ENCODE measurements at places on chromosomes 6 and 20. TPM values are rescaled to one million over a fixed set of nuclear protein-coding genes. Genes with fewer than 3 reads are reported as not detected.

GRCh38 chr6:164085091-164086075, 670.9 kb downstream of the QKI start:
- no peaks in the 10 kb centered on the region for H3K27me3 ChIP-seq
- no peak for DNase-seq
- no peak overlapping the region for H3K4me3 ChIP-seq
- no peaks in the 10 kb centered on the region for H3K36me3 ChIP-seq

DNA sequence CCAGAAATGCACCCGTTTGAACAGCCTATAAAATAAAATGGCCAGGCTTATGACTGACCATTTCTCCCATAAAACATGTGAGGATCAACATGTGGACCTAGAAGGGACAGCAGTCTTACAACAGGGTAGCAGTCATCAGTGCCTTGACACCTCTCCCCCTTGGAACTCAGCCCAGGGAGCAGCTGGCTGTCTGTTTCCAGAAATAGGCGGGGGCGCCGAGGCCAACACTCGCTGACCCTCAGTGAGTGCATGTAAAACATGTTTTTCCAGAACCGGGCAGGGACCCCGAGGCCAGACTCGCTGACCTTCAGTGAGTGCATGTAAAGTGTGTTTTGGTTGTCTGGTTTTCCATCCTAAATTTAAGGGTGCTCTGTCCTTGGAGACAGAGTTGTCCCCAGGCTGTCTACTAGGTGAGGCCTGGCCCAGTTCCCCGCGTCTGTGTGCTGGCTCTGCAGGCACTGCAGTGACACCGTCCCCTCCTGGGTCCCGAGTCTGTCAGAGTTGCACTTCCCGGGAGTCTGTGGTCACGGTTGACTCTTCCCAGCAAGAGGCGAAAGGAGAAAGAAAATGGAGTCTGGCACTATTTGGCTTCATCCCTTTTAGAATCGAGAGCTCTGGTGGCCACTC, 19.8 kb upstream of the ADRM1 start:
- H3K36me3 ChIP-seq = no peaks in the 10 kb centered on the region
- no peak overlapping the region for H3K27ac ChIP-seq
- H3K27me3 ChIP-seq = no peaks in the 10 kb centered on the region
- DNase-seq = no peak

DNA sequence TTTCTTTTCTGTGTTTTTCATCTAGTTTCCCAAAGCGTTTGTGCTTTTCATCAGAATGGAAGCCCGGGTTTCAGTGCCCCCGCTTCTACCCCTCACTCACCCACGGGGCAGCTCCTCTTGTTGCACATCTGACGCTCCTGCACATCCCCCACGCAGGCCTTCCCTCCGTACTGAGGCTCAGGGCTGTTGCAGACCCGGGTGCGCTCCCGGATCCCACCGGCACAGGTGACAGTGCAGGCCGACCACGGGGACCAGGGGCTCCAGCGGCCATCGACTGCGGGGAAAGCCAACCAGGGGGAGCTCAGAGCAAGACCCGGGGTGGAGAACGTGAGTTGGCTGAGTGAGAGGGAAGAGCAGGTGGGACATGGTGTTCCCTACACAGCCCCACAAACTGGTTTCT, 19.0 kb downstream of the THBS2 start:
- H3K36me3 ChIP-seq = no peaks in the 10 kb centered on the region
- no peak overlapping the region for H3K27ac ChIP-seq

The PDE7B gene
- total RNA-seq = 28.6 TPM

The TAAR5 gene
- not detected for total RNA-seq

The C6orf15 gene
- not detected for total RNA-seq

- no peaks in the 10 kb centered on the region for H3K4me1 ChIP-seq
- H3K27ac ChIP-seq = no peak overlapping the region
- DNase-seq = no peak
- no peak overlapping the region for H3K4me3 ChIP-seq
Observed at GRCh38 chr20:18851629-18852028, 38.0 kb downstream of the SCP2D1 start.

GRCh38 chr6:19697744-19698290, 139.4 kb upstream of the ID4 start:
- no peaks in the 10 kb centered on the region for H3K4me1 ChIP-seq
- H3K27ac ChIP-seq = no peak overlapping the region
- H3K36me3 ChIP-seq = no peaks in the 10 kb centered on the region
- no peak overlapping the region for H3K4me3 ChIP-seq

Measured in uterus (tissue), 4 donors.